T1000 (cell line): ENCODE measurements at places on chromosomes 16 and 17.

DNA sequence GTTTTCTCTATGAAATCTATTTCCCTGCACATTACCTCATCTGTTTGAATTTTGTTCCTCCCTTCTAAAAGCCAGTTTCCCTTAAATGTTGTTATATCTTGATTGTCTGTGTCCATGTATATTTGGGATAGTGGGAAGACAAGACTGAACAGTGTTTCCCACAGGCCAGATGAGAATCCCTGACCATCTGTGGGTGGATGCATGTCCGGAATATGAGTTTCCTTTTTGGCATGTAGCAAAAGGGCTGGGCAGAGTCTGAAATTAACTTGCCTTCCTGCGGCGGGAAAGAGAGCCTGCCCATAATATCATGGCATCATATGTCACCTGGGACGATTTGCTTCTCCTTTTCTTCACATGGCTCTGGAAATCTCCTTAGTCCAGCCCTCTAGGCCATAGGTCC lies 385.8 kb upstream of the MAF start:
- DNase-seq = no peak

DNA sequence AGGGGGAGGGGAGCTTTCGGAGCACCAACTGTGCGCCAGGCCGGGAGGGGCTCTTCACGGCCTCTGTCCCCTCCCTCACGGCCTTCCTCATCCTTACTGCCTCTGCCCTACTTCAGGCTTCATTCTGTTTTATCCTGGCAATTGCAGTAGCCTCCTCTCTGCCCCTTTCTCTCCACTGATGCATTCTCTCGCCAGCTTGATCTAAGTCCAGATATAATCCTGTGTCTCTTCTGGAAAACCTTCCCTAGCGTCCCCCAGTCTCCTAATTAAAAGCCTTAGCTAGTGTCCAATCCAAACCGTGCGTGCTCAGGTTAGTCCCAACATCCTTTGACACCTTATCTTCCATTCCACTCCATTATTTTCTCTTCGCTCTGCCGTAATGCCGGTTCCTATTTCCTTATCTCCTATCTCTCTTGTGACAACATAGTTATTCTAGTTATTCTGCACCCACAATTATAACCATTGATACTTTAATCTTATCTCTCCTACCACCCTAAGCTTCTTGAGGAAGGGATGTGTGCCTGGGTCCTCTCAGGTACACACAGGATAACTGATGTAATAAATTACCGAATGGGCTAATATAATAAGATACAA lies 869 bp downstream of the ZNF48 start:
- DNase-seq = peak; percentile 14

- DNase-seq = no peak
Measured at GRCh38 chr16:48215738-48216137, 28.4 kb upstream of the LONP2 start.

DNA sequence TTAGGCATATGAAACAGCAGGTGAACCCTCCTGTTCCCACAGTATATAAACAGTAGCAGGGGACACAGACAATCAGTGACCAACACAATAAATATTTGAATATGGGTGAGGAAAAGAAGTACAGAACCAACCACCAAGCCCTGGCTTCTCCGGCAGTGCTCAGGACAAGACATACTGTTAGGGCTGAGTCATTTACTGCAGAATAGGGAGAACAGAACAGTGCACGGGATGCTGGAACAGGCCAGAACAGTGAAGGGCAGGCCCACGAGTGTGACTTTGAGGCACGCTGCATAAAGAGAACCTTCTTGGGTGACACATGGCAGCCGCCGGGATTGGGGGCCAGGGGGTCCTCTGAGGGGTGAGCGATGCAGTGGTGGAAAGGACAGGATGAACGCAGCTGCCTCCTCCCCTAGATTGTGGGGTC lies 160.4 kb downstream of the CMIP start:
- DNase-seq = no peak

- DNase-seq = no peak
Measured at GRCh38 chr16:67563708-67564468, 1.6 kb downstream of the CTCF start.

DNA sequence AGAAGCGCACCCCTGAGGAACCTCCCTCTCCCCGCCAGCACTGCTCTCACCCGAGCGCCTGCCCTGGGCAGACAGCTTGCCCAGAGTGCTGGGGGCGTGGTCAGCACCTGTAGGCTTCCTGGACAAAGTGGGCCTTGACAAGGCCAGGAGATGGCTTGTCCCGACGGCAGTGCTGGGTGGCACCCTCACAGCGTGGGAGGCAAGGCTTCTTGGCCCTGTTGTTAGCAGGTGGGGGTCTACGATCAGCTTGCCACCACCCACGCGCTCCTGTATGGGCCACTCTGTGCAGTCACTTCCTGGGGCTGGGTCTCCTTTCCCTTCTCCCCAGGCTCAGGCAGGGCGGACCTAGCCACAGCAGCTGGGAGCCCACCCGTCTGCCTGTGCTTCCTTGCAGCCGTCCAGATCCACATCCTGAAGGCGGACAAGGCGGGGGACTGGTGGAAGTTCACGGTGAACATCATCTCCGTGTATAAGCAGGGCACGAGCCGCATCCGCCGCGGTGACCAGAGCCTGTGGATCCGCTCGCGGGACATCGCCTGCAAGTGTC lies 218.0 kb downstream of the NTN1 start:
- DNase-seq = no peak

- DNase-seq = no peak
Measured at GRCh38 chr16:48165961-48166578, 10.3 kb upstream of the ABCC12 start.

DNA sequence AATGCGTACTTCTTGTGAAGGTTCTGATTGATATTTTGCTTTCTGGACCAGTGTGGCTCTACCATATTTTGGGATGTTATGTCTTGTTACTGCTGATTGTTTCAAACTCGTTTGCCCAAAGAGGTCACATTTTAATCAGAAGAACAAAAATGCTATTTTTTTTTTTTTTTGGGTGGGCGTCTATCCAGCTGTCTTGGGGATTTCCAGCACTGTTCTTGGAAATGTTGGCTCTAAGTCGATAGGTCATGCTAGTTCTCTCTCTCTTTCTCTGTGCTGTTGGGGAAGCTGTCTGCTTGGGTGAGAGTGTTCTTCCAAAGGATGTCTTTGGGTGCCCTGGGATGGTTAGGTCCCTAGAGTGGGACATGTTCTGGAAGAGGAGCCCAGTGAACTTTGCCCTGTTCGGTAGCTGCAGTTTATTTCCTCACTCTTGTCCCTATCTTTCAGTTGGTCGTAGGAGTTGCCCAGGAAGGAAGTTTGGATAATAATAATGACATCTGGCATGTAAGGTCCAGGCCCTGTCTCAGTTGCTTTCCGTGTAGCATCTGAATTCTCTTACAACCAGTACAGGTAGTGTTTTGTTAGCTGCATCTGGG lies 2.9 kb downstream of the IRF8 start:
- no peak for DNase-seq

DNA sequence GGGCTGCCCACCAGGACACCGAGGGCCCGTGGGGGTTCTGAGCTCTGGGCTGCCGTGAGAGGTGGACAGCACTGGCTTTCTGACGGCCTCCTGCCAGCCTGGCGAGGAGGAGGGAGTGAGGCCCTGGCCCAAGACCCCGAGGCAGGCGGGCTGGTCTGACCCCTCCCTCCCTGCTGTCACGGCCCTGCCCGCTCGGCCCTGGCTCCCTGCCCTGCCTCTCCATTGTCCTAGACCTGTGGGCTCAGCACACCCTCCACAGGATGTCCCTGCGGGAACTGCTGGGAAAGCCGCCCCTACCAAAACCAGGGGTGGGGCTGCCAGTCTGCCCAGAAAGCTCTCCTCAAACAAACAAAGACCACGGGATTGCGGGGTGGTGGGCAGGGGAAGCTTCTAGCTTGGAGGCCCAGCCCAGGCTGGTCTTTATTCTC lies 20.7 kb downstream of the SPNS2 start:
- DNase-seq = no peak

- no peak for DNase-seq
Measured at GRCh38 chr16:61665512-61665911, 370.7 kb downstream of the CDH8 start.

- DNase-seq = no peak
Measured at GRCh38 chr16:77972062-77972392, 50.3 kb upstream of the CLEC3A start.

GRCh38 chr17:56478836-56479447 lies 114.6 kb upstream of the NOG start:
- no peak for DNase-seq

DNA sequence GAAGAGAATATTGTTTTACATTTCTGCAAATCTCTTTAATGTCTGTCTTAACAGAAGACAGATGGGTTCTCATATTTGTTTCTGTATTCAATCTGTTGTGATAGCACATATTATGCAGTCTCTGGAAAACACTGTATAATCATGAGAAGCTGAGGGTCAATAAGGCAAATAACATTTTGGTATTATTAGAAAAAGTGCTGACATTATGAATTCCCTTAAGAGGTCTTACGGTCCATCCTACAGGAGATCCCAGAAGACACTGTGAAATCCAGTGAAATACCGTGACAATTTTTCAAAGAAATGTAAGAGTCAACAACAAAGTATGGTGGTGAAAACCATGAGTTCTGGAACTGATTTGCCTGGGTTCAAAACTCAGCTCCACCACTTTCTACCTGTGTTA lies 42.3 kb downstream of the ABCA5 start:
- no peak for DNase-seq

DNA sequence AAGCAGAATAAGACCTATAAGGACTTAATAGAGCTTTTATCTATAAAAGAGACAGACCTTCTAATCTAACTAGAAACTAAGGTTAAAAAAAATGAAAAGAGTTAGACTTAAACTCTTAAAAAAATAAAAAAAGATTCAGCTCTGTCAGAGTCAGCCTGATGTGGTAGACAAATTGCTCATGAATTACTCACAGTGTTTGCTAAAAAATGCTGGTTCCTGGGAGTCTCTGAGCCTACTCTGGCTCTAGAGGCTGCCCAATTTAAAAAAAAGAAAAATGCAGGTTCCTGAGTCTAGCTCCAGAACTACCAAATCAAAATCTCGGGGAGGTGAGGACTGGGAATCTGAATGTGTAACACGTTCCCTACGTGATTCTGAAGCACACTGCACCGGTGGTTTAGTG lies 18.1 kb downstream of the SOST start:
- DNase-seq = no peak

GRCh38 chr17:11144358-11145233 lies 96.4 kb upstream of the SHISA6 start:
- DNase-seq = no peak

DNA sequence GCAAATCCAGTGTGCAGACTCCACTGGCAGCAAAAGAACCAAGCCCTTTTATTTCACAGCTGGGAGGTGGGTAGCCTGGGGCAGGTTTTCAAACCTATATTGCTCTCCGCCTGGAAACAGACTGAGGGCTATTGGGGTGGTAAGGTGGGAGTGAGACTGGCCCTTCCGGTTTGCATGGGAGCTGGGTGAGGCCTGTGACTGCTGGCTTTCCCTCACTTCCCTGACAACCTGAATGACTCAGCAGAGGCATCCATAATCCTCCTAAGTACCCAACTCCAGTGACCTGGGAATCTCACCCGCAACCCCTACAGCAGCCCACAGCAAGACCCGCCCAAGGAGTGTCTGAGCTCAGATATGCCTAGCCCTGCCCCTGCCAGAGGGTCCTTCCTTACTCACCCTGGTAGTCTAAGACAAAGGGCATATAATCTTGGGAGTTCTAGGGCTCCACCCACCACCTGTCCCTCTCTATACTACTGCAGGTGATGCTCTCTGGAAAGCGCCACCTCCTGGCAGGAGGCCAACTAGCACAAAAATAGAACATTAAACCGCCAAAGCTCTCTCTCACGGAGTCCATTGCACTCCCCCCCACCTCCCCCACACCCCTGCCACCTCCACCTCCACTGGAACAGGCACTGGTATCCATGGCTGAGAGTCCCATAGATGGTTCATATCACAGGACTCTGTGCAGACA lies 602.0 kb upstream of the C16orf82 start:
- DNase-seq = no peak

DNA sequence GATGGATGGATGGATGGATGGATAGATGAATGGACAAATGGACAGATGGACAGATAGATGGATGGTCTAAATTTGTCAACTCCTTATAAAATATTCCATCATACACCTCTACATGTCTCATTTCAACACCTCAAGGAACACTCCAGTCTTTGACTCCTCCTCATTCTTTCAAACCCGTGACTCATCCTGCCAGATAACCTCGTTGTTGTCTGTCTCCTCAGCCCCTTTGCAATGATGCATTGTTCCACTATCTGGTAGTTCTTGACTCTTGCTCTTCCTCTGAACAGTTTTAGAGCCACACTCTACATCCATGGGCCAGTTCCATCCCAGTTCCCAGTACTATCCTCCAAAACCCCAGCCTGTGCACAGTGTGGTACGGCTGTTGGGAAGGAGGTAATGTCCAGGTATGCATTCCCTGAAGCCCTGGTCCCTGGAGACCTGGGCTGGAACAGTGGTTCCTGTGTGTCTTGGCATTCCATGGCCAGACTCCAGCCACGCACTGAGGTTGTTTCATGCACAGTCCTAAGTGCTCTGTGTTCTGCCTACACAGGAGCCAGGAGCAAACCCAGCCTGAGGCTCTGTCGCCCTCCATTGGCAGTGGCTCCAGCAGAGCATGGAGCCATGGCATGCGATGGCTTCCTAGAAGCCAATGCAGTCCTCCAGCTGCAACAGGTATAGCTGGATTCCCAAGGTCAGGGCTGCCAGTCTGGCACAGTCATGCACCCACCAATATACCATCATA lies 105.7 kb downstream of the C17orf67 start:
- DNase-seq = no peak

DNA sequence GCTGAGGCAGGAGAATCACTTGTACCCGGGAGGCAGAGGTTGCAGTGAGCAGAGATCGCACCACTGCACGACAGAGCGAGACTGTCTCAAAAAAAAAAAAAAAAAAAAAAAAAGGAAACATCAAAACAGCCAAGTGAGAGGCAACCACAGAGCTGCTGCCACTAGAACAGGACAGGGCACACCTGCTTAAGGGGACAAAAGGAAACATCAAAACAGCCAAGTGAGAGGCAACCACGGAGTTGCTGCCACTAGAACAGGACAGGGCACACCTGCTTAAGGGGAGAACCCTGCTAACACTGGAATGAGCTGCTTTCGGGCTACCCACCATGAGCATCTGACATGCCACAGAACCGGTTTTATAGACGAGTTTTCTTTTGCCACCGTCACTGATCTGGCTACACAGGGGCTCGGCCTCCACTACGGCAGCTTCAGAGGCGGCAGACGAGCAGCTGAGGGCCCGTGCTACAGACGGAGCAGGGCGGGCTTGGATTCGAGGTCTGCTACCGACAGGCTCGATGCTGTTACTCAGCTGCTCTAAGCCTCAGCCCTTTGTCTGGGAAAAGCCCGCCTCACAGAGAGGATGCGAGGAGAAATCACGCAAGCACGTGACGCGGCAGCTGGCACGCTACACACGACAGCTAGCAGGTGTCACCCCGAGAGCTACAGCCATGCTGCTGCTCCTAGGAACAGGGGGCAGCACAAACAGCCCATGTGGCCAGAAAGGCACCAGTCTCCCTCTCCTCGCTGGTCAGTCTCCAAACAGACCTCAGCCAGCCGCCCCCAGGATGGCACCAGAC lies 2.0 kb downstream of the P4HB start:
- DNase-seq = no peak
